ENCODE measurements at places on chromosomes 2 and 18. TPM values are rescaled to one million over a fixed set of nuclear protein-coding genes. Genes with fewer than 3 reads are reported as not detected.

Gene NAT8
- not detected for total RNA-seq

Gene KIF5C
- 1.0 TPM for total RNA-seq

Gene AGXT
- total RNA-seq = 0.46 TPM

Gene UGT1A3
- total RNA-seq = 0.30 TPM

Gene ERBB4
- total RNA-seq = 6.3 TPM

Gene ALPI
- total RNA-seq = not detected

Gene MYCN
- total RNA-seq = not detected

Gene GKN1
- total RNA-seq = not detected

Gene TNS1
- 537 TPM for total RNA-seq

Gene RPRM
- total RNA-seq = 0.84 TPM

Gene STK39
- total RNA-seq = 14.6 TPM

Gene SLC19A3
- 23.7 TPM for total RNA-seq

Gene SOX11
- not detected for total RNA-seq

Gene TUBA4B
- 3.4 TPM for total RNA-seq

Gene MOCOS
- 4.0 TPM for total RNA-seq

Gene UBR3
- total RNA-seq = 48.0 TPM

Gene PFN4
- total RNA-seq = not detected

Gene AMER3
- not detected for total RNA-seq

Gene ABI2
- 41.1 TPM for total RNA-seq

Gene POTEI
- total RNA-seq = 0.07 TPM

Gene UCN
- total RNA-seq = 4.1 TPM

Gene CROCC2
- total RNA-seq = 17.1 TPM

Gene C1D
- total RNA-seq = 59.5 TPM

Gene PLEKHA3
- total RNA-seq = 28.2 TPM

Gene OSBPL1A
- 64.5 TPM for total RNA-seq

Gene APOB
- total RNA-seq = under 0.01 TPM

Gene TEX44
- total RNA-seq = not detected

Gene RALB
- 59.9 TPM for total RNA-seq

Gene PLA2R1
- total RNA-seq = 7.3 TPM

Gene NFATC1
- 17.2 TPM for total RNA-seq

Gene ABCG5
- total RNA-seq = not detected

Gene PPP1R1C
- total RNA-seq = 10.9 TPM

Gene NAGK
- 143 TPM for total RNA-seq

Gene C2orf78
- not detected for total RNA-seq

Gene CNDP1
- total RNA-seq = not detected

Gene CDH7
- total RNA-seq = 0.13 TPM

Gene UGT1A8
- not detected for total RNA-seq

Gene ARMC9
- 58.4 TPM for total RNA-seq

Gene SPP2
- not detected for total RNA-seq

Gene INPP5D
- total RNA-seq = 36.2 TPM

Gene MLPH
- 464 TPM for total RNA-seq

Gene CMPK2
- total RNA-seq = 22.0 TPM

Gene GULP1
- 61.3 TPM for total RNA-seq

Gene CLEC4F
- total RNA-seq = 0.78 TPM

Gene ZAP70
- 88.0 TPM for total RNA-seq

Gene TCF23
- not detected for total RNA-seq

Gene FEV
- not detected for total RNA-seq

Gene HOXD13
- total RNA-seq = not detected

Gene MOGAT1
- total RNA-seq = 4.4 TPM

Gene PUS10
- 28.3 TPM for total RNA-seq

Gene ERICH2
- 5.2 TPM for total RNA-seq

Gene PDE11A
- total RNA-seq = not detected

Gene CIB4
- not detected for total RNA-seq

Gene GALNT14
- total RNA-seq = 1.4 TPM

Gene CENPA
- 2.0 TPM for total RNA-seq

Gene CD207
- total RNA-seq = not detected

All from upper lobe of left lung (tissue), 6 donors.